ENCODE measurements at places on chromosomes 6 and 20.

- DNase-seq: peak; percentile 55
These were observed 96.2 kb upstream of the BTN3A2 start for GRCh38 chr6:26268659-26269402.

GRCh38 chr6:88378639-88379038 lies 212.5 kb upstream of the CNR1 start:
- DNase-seq: no peak

DNA sequence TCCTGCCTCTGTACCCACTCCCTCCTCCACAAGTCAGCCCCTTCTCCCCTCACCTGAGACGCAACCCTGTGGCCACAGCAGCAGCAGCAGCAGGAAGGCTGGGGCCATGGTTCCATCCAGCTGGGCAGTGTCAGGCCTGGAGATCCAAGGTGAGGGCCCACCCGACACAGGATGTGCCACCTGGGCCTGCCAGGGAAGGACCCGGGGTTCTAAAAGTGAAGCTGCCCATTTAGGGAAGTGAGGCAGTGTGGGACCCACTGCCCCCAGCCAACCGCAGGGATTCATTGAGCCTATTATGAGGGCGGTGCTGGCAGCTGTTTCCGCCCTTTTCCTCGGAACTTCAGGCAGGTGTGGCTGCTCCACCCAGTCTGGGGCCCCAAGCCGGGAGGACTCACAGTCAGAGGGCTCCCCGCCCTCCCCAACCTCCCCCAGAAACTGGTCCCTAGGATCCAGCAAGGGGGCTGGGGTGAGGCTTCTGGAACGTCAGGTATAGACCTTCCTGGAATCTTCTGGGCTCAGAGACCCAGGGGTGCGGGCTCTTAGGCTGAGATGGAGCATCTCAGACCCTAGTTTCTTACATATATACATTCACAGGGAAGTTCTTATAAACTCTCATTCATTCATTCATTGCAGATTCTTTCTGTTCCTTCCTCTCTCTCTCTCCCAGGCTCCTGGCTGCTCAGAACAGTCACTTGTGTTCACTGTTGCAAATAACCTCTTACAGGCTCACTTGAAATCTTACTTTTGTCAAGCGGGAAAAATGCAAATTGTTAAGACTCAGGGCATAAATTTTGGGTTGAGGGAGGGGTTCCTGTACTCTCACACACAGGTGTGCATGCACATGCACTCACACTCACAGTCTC lies at the start of gene TREML2:
TREML2 (minus strand) TSS at position 249 of the 863 bp plus-strand sequence; CDS start at position 108, 141 bp downstream.
- no peak for DNase-seq

GRCh38 chr6:137119196-137120104 lies 54.0 kb downstream of the IL22RA2 start:
- DNase-seq: no peak

DNA sequence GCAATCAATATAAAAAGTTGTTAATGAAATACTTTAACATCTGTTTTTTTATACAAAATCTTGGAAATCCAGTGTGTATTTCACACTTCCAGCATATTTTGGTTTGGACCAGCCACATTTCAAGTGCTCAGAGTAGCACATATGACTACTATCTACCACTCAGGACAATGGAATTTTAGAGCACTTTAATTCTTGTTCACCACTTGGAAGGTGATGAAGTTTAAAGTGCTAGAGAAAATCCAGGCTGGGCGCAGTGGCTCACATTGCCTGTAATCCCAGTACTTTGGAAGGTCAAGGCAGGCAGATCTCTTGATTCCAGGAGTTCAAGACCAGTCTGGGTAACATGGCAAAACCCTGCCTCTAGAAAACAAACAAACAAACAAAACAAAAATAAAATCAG lies 6.1 kb upstream of the SLC35B3 start:
- DNase-seq: peak; percentile 28

DNA sequence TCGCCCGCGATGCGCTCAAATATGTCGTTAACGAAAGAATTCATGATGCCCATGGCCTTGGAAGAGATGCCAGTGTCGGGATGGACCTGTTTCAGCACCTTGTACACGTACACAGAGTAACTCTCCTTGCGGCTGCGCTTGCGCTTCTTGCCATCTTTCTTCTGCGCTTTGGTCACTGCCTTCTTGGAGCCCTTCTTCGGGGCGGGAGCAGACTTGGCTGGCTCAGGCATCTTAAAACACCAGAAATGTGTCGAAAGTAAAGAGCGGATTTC lies 36.4 kb downstream of the HFE start:
- DNase-seq: no peak

DNA sequence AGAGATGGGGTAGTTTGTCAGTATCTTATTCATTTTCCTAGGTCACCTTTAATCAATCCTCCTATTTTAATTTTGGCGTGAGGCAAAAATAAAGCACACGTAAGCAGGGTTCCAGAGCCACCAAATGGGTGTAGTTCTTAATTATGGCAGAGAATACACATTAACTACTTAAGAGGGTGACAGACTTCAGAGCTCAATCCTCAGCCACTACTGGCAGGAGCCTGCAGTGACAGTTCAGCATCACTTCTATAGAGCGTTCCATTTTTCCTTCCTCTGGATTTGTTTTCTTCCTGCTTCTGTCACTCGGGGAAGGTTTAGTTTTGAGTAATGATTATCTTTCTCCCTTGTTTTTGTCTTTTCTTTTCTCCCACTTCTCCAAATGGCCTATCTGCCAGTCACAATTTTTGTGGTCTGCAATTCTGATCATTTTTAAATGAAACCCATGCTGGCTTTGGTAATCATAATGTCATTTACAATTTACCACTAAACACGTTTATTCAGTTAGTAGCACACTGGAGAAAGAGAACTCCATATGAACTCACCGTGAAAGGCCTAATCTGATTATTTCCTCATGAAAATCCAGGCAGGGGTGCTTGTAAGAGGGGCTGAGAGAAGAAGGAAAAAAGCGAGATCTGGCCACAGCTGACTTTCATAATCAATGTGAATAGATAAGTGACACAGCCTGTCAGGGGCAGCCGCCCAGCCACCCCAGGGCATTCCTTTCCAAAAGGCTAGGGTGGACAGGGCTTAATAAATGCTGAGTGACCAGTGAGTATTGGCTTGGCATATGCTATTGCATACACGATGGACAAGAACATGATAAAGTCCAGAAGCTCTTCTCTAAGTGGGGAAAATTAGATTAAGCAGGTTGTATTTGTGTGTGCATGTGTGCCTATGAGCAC lies 412.1 kb downstream of the PKHD1 start:
- DNase-seq: no peak

- peak; percentile 88 for DNase-seq
These were observed 5.9 kb upstream of the PTPN1 start for GRCh38 chr20:50504231-50504823.

DNA sequence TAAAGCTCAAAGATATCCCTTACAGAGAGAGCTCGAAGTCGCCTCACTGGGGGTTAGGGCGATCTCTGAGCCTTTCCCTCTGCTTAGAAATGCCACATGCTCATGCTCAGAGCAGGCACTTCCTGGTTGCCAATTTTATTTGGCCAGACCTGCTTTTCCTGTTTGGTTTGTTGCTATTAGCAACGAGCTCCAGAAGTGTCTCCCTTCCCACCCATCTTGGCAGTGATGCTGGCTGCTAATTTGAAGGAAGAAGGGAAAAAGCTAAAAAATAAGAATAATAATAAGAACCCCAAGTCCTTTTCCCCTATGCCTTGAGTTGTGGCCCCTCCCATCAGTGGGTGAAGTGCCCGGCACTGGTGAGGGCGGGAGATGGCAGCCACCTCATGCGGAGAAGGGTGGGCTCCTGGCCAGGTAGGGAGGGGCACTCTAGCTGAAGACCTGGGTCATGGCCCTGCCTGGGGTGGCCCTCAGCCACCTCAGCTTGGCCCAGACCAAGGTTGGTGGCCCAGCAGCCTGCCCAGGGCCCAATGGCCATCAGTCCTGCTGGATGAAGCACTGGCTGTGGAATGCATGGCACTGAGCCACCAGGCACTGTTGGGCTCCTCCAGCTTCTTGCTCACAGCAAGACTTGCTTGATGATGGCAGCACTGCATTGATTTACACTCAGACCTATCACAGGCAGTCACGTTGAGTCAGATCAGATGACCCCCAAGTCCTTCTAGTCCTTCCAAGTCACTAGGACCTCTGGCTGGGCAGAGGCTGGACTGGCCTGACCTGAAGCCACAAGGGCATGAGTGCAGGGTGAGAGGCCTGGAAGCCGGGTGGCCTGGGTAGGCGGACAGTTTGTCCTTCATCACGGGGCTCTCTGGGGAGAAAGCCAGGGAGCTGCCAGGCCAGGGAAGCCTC lies 79.0 kb downstream of the SYNJ2 start:
- peak; percentile 96 for DNase-seq

DNA sequence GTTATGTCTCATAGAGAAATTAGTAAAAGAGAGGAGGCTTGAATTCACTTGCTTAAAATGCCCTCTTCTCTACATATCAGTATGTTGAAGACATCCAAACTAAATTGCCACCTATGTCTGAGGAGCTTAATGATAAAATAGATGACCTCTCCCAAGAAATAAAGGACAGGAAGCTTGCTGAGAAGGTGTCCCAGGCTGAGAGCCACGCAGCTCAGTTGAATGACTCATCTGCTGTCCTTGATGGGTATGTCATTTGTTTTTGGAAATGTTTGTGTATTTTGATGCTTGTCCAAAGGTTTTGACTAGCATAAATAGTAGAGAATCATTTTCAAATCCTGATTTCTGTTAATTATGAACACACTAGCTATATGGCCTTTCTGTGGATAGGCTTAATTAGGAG lies 307.7 kb downstream of the ARHGAP18 start:
- peak; percentile 27 for DNase-seq

DNA sequence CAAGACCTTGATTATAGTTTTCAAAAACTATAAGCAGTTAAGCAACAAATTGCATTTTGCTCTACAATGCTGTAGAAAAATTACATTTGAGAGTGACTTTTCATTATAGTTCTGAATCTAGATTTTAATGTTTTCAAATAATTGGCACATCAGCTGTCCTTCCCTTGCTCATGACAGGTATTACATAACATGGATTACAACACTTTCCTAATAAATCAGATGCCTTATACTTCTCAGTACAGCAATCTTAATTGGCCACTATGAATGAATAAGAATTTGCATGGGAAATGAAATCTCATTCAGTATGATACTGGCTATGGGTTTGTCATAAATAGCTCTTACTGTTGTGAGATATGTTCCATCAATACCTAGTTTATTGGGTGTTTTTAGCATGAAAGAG lies 29.9 kb downstream of the HSF2 start:
- DNase-seq: no peak

- no peak for DNase-seq
These were observed 75.2 kb downstream of the WDR27 start for GRCh38 chr6:169626649-169627048.

GRCh38 chr6:56407883-56408410 lies 160.6 kb upstream of the COL21A1 start:
- no peak for DNase-seq

GRCh38 chr20:50054626-50055511 lies 58.1 kb downstream of the UBE2V1 start:
- DNase-seq: peak; percentile 92

DNA sequence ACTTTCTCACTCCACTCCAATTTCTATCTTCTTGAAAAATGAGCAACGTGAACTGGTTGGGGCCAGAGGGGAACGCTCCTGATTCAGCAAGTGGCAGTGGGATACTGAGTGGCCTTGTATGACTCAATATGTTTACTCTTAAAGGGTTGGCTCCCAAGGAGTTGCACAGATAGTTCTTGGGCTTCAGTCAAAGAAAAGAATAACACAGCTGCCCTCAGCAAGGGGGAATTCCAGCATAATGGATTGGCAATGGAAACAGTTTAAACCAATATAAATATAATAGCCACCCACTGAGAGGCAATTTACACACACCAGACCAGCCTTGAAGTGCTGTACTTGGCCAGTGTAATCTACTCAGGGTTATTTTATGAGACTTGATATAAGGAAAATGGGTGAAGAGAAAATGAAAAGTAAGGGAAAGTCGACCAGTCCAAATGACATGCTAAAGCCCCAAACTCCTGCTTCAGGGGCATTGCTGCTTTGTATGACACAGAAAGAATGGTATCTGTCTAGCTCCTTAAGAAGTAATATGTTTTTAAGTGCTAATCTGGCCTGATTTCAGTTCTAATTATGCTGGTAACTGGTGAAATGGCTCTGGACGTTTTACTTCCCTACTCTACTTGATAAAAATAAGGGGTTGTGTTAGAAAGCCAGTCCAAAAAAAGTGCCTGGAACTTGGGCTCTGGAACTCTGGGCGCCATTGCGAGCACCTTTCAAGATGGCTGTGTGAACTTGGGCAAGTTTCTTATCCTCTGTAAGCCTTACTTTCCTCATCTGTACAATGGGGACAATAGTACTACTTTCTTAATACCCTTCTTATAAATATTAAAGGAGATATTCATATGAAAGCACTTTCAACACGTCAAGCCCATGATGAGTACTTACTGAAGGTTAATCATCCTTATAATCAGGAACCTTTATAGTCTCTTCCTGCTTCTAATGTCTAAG lies 712.9 kb upstream of the MAP3K7 start:
- DNase-seq: peak; percentile 72

GRCh38 chr6:118580585-118581419 lies 32.7 kb downstream of the PLN start:
- DNase-seq: peak; percentile 80

DNA sequence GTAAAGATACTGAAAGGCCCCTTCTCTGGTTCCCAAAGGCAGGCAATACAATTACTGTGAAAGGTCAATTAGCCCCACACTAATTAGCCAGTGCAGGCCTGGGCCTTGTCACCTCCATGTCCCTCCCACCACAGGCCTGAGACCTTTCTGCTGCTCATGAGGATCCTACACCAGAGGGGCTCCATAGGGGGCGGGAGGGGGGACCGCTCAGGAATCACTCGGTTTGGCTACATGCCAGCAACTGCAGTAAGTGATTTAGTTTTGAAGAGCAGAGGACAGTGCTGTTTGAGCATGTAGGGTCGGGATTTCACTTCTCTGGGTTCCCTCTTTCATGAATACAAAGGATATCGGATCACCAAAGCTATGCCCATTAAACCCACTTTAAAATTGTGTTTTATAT lies 455.6 kb downstream of the PRKN start:
- DNase-seq: no peak

DNA sequence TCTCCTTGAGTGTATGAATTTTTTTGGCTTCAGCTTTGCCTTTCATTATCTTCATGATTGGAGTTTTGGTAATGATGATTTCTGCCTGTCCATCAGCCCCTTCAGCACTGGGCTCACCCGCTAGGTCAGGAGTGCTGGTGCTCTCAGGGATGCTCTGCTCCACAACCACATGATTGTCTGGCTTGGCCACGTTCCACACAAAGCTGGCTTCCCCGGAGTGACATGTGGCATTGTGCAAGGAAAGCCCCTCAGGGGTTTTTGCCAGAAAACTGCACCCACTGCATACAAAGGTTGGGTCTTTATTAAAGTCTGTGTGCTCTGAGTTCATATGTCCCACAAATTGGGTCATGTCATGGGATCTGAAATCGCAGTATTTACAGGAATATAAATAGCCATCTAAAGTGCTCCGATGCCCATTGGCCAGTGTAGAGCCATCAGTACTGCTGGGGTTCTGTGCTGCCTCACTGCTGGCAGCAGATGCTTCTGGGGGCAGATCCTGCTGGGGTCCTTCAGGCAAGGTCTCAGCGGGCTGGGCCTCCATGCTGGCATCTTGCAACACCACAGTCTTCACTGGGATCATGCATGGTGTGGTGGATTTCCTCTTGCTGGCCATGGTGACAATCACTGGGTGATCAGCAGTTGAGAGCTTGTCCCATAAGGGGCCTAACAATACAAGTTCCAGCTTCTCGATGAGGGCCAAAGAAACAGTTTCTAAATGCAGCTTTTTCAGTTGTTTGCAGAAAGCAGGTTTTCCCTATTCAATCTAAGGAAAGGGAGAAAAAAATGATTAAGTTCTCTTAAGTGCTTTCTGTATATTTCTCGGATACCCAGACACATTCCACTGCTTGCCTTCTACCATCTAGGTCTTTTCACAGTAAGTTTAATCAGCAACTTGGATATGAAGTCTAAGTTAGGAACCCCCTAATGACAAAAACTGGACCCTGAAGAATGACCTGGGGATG lies 67.2 kb downstream of the PLCG1 start:
- DNase-seq: no peak

Measured in kidney tubule cell (primary cell).